Thyroid gland (tissue), 4 donors: ENCODE measurements at places on chromosomes 4 and X. TPM values are rescaled to one million over a fixed set of nuclear protein-coding genes. Genes with fewer than 3 reads are reported as not detected.

The TMPRSS11A gene
- total RNA-seq = not detected

- no peak for DNase-seq
Measured at GRCh38 chrX:153214934-153215333, 35.9 kb downstream of the MAGEA1 start.

DNA sequence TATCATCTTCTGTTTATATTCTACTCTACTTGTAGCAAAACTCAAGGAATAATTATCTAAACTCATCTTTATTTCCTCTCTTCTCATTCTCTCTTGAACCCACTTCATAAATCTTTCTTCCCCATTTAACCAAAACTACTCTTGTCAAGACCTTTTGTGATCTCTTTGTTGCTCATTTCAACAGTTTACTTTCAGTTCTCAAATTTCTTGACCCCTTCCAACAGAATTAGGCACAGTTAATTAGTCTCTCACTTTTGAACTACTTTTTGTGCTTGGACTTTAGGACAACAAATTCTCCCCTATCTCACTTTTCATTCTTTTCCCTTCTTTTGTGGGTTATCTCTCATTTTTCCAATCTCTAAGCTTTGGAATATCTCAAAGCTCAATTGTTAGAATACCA lies 27.4 kb upstream of the CAMK2D start:
- no peak for DNase-seq

- no peak for DNase-seq
Measured at GRCh38 chr4:107050525-107051135, 14.5 kb upstream of the DKK2 start.

GRCh38 chrX:32116047-32116446 lies 1044.2 kb upstream of the FTHL17 start:
- no peak for DNase-seq

The TGIF2LX gene
- total RNA-seq = not detected

The HEPH gene
- 7.8 TPM for total RNA-seq

The HELT gene
- total RNA-seq = not detected

- peak; percentile 91 for DNase-seq
Measured at GRCh38 chr4:128600996-128601871, 208.3 kb upstream of the JADE1 start.

- DNase-seq = peak; percentile 15
Measured at GRCh38 chrX:274904-275475, 6.2 kb upstream of the PLCXD1 start.

The PRKG2 gene
- 1.2 TPM for total RNA-seq

DNA sequence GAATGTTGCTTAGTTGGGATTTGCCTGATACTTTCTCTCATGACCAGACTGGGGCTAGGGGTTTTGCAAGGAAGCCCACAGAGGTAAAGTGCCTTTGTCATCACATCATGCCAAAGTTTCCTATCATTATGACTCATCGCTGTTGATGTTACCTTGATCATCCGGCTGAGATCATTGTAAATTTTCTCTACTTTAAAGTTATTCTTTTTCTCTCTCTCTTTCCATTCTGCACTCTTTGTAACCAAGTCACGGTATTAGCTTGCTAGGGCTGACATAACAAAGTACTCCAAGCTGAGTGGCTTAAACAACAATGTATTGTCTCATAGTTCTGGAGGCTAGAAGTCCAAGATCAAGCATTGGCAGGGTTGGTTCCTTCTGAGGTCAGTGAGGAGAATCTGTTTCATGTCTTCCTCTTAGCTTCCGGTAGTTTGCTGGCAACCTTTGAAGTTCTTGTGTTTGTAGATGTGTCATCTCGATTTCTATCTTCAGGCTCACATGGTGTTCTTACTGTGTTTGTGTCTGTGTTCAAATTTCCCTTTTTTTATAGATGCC lies 113.0 kb downstream of the DTHD1 start:
- DNase-seq = no peak

- DNase-seq = no peak
Measured at GRCh38 chr4:60450054-60450453, 750.1 kb upstream of the ADGRL3 start.

DNA sequence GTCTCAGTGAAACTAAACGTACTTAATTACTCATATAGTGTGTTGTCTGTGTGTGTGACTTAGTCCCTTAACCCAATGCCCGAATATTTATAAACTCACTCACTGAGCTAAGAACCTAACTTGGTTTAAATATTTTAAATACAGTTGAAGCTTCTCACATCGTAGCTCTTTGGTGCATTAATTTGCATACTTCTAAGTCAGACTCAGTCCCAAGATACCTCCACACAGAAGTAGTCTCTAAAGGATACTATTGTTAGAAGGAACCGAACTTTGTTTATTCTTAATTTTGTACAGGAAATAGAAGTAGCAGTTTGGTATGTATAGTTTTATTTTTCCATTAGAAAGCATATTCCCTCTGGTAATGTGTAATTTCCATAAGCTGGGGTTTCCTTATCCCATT lies 54.0 kb upstream of the NKAP start:
- no peak for DNase-seq

The GABRE gene
- total RNA-seq = 42.9 TPM

DNA sequence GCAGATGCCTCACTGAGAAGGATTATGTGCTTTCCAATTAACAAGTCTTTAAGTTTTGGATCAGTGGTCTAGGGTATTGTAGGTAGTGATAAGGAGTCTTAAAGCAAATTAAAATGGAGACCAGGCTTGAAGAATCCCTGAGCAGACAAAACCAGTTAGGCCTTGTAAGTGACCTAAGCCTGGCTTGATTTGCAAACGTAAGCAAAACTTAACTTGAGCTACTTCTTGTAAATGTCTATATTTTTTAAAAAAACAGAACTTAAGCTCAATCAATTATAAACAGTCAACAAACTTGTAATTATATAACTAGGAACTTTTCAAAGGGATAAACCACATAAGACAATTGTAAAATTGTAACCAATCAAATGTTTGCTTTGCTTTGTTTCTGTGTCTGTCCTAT lies 72.7 kb upstream of the NALF2 start:
- DNase-seq = no peak

The FAM47A gene
- total RNA-seq = not detected

GRCh38 chrX:130994671-130995070 lies 63.5 kb upstream of the ARHGAP36 start:
- DNase-seq = peak; percentile 2

- peak; percentile 53 for DNase-seq
Measured at GRCh38 chr4:38856524-38857337, at the start of gene TLR6. Gene TLR6, minus strand, starts transcription at chr4:38856817. Its CDS starts 27,344 bp downstream, at chr4:38829473.

The H2BW2 gene
- total RNA-seq = not detected

The VEGFD gene
- total RNA-seq = 2.0 TPM
